CD4-positive, CD25-positive, alpha-beta regulatory T cell (primary cell): ENCODE measurements at places on chromosomes 3 and 15. TPM values are rescaled to one million over a fixed set of nuclear protein-coding genes. Genes with fewer than 3 reads are reported as not detected.

The DUOX1 gene
- total RNA-seq = not detected

The FGF7 gene
- not detected for total RNA-seq

The SEMA3G gene
- 33.1 TPM for total RNA-seq

The ANKUB1 gene
- total RNA-seq = not detected

The RARRES1 gene
- total RNA-seq = not detected

The ARHGAP31 gene
- total RNA-seq = 13.6 TPM

The LHFPL4 gene
- total RNA-seq = not detected

The GABRA5 gene
- total RNA-seq = not detected

The CNTN4 gene
- not detected for total RNA-seq

The TRPM1 gene
- not detected for total RNA-seq

The TRIM71 gene
- total RNA-seq = 0.47 TPM

The MCTP2 gene
- 6.4 TPM for total RNA-seq

The ATXN7 gene
- 249 TPM for total RNA-seq

The AP3B2 gene
- 0.12 TPM for total RNA-seq

The UROC1 gene
- not detected for total RNA-seq

The ERICH6 gene
- not detected for total RNA-seq

The MUSTN1 gene
- 13.8 TPM for total RNA-seq

The PLXNA1 gene
- 12.6 TPM for total RNA-seq

The FMN1 gene
- total RNA-seq = 8.9 TPM

The PPIB gene
- total RNA-seq = 171 TPM

The CALML4 gene
- 3.2 TPM for total RNA-seq

The SERINC4 gene
- not detected for total RNA-seq

The BFSP2 gene
- total RNA-seq = 6.6 TPM

The NOX5 gene
- total RNA-seq = not detected

The SCAANT1 gene
- total RNA-seq = 4.7 TPM

The MYZAP gene
- 0.84 TPM for total RNA-seq

The SKOR1 gene
- total RNA-seq = 2.5 TPM

The ST3GAL6 gene
- total RNA-seq = 0.89 TPM

The PTX3 gene
- 0.20 TPM for total RNA-seq

The RTP4 gene
- total RNA-seq = 4.6 TPM

The PLAAT1 gene
- total RNA-seq = not detected

The GPR15 gene
- 5.7 TPM for total RNA-seq

The PLD1 gene
- total RNA-seq = 8.8 TPM

The GASK1A gene
- not detected for total RNA-seq

The TLR9 gene
- total RNA-seq = 0.27 TPM

The IL1RAP gene
- total RNA-seq = 20.2 TPM

The FAH gene
- total RNA-seq = 4.3 TPM

The RHCG gene
- not detected for total RNA-seq

The C3orf22 gene
- total RNA-seq = not detected

The SLC9A9 gene
- 47.6 TPM for total RNA-seq

The TRH gene
- total RNA-seq = not detected

The CDCP1 gene
- 0.54 TPM for total RNA-seq

The HCLS1 gene
- 345 TPM for total RNA-seq

The FLNB gene
- 40.8 TPM for total RNA-seq

The PLCB2 gene
- total RNA-seq = 305 TPM

The NKTR gene
- total RNA-seq = 291 TPM

The UPK1B gene
- not detected for total RNA-seq

The CNTN3 gene
- not detected for total RNA-seq

The CLSTN2 gene
- not detected for total RNA-seq

The ARHGAP11A gene
- total RNA-seq = 20.3 TPM

The ZNF501 gene
- total RNA-seq = 0.67 TPM

The NANOGP8 gene
- not detected for total RNA-seq

The PRKCD gene
- total RNA-seq = 33.6 TPM

The DAZL gene
- total RNA-seq = not detected

The HTR3E gene
- total RNA-seq = not detected

The ATP13A5 gene
- not detected for total RNA-seq

The DNAJC13 gene
- total RNA-seq = 29.4 TPM

The INTS14 gene
- 22.7 TPM for total RNA-seq

The ADAMTS7 gene
- total RNA-seq = not detected
